ENCODE measurements at places on chromosomes 1 and 21.

DNA sequence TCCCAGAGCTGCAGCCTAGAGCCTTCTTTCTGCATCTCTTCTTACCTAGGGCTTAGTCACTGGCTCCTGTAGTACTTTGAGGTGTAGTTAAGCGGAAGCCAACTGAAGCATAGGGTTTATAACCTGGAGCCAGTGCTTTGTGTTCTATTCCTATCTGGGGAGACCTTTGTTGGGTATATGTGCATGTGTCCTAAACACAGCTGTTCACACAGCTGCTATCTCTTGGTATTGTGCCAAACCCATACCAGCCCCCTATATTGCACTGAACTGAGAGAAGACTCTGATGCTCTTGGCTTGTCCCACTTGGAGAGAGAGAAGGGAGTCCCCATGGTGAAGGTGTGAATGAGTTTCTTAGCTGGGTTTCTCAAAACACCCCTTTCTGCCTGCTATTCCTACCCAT, 17.2 kb upstream of the NFASC start:
- DNase-seq: no peak

- DNase-seq: no peak
These were observed 9.3 kb downstream of the ZNF672 start for GRCh38 chr1:248847181-248847955.

DNA sequence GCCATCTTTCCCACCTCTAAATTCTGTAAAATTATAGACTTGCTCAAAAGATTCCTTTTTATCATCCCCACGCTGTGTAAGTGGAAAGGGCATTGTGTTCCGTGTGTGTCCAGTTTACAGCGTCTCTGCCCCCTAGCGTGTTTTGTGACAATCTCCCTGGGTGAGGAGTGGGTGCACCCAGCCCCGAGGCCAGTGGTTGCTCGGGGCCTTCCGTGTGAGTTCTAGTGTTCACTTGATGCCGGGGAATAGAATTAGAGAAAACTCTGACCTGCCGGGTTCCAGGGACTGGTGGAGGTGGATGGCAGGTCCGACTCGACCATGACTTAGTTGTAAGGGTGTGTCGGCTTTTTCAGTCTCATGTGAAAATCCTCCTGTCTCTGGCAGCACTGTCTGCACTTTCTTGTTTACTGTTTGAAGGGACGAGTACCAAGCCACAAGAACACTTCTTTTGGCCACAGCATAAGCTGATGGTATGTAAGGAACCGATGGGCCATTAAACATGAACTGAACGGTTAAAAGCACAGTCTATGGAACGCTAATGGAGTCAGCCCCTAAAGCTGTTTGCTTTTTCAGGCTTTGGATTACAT, 61.9 kb downstream of the POFUT2 start:
- DNase-seq: no peak

- no peak for DNase-seq
These were observed 13.0 kb upstream of the PADI1 start for GRCh38 chr1:17191990-17192242.

DNA sequence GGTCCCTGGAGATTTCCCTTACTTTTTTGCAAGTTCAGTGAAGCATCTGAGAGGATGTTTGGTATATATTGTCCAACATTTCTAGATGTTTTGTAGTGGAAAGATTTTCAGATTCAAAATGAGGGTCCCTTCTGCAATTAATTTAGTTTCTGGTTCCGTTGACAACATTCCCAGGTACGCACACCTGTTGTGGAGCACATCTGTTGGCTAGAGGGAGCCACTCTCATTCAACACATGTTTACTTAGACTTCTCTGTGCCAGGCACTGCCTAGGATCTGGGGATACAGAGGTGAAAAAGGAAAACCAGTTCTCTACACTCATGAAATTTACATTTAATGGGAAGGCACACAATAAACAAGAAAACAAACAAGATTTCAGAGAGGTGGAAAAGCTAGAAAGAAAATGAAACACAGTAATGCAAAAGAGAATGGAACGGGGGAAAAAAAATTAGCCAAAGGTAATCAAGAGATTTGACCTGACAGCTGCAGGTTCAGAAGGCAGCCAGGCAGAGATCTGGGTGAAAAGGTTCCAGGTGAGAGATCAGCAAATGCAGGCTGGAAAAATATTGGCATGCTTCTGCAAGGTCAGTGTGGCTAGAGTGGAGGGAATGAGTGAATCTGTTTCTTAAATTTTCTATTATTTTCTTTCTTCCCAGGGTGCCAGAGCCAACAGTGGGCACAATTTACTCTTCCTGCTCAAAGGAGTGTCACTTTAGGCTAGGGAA, 48.4 kb upstream of the KAZN start:
- DNase-seq: no peak

- no peak for DNase-seq
These were observed 489 bp downstream of the CDCA8 start for GRCh38 chr1:37692834-37693175.

GRCh38 chr21:31489726-31490125, 145.7 kb upstream of the TIAM1 start:
- no peak for DNase-seq

DNA sequence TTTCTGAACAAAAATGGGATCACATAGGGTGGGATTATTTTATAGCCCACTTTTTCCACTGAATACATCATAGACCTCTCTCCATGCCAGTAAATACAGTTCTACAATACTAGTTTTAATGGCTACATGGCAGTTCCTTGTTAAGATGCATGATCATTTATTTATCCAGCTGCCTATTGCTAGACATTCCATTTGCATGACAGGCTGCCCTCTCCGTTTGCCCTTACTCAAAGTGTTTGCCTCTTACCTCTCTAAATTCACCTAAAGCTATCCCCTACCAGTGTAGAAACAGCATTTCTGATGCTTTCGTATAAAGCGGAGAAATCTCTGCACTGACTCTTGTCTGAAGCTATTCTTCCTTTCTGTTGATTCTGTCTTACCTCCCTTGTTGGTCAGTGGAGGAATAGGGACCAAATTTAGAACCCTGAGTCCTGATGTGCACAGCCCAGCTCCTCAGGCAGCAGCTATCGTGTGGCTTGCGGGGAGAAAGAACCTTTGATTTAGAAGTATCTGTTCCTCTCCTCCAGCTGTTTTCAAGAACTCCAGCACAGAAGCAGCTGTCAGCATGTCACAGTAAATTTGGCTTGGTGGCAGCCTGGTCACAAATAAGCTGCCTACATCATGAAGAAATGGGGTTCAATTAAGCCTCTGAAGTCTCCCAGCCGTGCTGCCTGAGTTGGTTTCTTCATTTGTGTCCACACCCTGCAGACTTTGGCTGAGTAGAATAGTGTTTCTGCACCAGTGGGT, 337.3 kb downstream of the PRDM2 start:
- no peak for DNase-seq

- DNase-seq: no peak
These were observed 141.4 kb downstream of the LHX8 start for GRCh38 chr1:75275631-75276030.

- no peak for DNase-seq
These were observed 239.6 kb upstream of the BEND5 start for GRCh38 chr1:49016030-49016977.

DNA sequence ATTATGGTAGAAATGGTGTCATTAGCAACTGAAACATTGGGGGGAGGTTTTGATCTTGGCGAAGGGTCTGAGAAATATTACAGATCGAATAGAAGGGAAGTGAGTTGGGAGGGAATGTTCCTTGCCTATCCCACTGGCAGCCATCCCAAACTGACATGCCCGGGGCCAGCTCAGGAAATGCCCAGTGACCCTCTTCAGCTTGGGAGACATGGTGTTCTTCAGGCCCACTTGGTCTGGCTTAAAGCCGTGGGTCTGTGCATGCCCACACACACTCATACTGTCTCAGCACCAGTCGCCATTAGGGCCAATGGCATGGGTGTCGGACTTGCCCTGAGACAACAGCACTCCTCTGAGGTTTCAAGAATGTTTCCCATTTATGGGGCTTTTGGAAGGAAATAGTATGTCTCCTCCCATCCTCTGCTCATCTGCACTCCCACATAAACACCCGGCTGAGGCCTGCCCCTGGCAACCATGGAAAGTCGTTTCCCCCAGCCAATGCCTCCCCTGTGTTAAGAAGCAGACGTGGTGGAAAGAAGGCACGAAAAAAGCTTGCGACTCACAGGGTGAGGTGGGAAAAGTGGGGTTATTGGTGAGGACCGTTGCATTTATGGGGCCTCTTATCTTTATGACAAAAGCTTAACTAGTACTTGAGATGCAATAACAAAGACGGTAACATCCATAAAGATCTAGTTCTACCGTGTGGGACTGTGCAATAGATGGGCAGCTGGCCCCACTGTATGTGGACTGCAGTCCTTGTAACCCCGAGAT, 2.0 kb downstream of the RNF186 start:
- no peak for DNase-seq

DNA sequence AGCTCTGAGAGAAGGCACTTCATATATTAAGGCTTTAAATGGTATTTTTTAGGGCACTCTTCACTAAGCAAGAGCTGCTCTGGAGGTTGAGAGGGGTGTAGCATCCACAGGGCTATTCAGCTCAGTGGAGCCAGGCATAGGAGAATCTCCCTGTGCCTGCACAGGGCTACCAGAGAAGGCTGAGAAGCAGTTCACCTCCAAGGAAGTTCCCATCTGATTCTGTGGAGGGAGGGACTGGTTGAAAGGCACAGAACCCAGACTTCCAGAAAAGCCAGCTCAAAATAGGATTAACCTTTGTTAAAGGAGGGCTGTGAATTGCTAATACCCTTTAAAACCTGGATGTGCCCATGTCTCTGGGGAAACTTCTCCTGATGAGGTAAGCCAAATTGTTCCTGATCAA, 304.5 kb downstream of the TTLL7 start:
- DNase-seq: no peak

DNA sequence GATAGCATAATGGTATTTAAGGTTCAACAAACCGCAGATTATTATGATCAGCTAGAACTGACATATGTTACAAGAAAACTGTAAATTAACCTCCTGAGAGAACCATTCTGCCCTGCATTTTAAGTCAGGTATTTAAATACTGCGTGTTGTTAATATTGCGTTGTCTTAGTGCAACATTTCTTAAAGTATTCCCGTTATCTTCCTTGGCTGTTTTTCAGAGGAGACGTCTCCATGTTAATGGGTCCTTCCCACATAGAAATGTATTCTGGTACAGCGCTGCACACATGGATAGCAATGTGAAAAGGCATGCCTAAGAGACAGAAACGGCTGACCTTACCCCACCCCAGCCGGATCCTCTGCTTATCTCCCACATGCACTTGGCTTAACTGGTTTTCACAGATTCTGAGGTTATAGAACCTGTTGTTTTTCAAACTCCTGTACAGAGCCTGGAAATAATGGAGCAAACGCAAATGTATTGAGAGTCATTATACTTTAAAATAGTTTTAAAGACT, 22.8 kb upstream of the DEGS1 start:
- no peak for DNase-seq

DNA sequence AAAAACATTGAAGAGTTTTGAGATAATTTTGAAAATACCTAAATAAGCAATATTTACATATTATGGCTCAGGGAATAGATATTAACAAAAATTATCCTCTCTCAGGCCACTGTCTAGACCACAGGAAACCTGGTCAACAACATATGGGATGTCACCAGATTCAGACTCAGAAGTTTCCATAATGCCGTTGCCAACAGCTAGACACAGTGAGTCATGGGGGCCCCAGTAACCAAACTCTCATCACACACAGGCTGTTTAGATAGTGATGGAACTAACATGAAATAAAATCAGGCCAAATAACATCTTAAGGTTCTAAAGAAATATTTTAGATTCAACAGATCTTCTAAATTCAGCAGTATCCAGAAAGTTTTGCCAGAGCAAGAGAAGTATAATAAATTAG, 681.7 kb upstream of the ADAMTS5 start:
- no peak for DNase-seq

DNA sequence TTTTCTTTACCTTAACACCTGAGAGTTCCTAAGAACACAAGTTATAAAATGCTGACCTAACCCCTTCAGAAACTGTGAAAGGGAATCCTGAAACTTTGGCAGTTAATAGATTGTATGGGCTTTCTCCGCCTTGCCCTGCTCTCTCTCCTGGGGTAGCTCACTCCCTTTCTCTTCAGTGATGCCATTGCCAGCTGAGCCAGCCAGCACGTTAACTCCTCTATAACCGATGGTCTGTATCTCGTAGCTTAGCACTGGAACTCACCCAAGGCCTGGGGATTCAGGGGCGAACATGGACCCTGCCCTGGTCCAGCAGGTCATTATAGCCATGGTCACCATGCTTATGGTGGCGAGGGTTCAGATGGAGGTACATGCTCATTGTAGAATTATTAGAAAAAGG, 40.7 kb downstream of the TRAPPC10 start:
- no peak for DNase-seq

DNA sequence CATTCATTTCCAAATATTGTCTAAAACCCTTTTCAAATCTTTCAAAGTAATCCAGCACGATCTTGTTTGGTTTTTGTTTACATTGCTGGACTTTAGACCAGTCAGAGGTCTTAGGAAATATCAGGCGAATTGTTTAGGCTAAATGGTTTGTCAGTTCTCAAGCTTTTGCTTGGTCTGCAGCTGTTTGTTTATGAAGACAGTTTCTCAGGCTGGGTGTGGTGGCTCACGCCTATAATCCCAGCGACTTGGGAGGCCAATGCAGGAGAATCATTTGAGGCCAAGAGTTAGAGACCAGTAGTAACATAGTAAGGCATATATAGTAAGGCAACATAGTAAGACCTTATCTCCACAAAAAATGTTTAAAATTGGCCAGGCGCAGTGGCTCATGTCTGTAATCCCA, 77.5 kb downstream of the DNTTIP2 start:
- no peak for DNase-seq

DNA sequence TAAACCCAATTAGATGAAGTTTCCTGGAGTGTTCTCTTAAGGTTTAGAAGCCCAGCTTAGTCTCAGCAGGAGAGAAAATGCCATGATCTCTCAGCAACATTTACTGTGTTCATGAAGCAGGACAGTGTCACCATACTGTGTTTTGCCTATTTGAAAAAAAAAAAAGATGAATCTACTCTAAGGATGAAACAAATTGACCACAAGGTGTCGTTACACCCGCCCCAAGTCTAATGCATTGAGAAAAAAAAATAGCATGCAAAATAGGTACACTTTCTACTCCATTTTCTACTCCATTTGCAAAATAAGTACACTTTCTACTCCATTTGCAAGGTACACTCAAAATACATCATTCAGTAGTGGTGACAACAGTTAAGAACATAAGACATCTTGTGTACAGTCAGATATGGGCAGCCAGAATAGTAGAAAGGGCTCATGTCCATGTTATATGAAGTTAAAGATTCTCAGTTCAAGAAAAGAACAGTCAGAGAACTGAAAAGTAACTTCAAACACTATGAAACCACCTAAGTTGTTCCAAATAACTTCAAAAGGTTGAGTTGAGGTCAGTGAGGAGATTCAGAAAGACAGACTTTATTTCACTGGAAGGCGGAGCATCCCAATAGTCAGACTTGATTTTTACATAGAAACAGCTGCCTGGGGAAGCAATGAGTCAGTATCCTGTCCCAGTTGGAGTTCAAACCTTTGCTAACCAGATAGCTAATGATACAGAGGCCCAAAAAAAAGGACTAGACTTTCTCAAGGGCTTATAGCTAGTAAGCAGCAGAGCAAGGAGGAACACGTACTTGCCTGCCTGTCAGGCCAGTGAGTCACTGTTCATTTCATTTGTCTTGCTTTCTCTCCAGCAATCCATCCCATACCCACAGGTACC, 13.3 kb downstream of the PLPPR5 start:
- DNase-seq: no peak
